ENCODE measurements at places on chromosomes 4 and X.

DNA sequence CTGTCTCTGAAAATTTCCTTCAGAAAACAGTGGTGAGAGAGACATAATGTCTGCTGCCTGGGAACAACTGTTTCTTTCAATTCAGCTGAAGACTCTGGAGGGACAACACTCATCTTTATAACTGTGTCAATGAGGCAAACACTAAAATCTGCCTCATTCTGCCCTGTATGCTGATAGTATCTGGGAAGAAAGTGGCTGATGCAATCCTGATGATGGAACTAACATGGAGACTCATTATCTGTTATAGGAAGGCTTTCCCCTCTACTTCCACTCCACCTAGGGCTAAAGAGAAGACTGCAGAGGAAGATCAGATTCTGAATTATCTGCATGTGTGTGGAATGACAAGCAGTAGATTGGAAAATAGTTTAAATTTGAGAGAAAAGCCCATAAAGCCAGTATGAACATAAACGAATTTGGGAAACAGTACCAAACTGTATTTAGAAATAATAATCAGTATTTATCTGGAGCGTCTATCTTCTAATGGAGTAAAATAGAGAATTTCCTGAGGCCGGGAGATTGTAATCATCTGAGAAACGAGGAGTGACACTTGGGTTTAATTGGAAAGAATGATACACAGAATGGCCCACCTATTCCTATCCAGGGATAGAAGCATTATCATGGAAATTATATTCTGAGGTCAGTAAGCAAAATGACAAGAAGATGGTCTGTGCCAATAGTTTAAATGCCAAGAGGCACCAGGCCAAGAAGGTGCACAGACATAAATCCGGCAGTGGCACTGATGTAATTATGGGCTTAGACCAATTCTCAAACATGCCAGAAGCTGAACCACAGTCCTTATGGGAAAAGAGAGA is 85.4 kb downstream of the SHISA3 start:
- DNase-seq: no peak

- DNase-seq: no peak
Observed at GRCh38 chr4:4923201-4923600, 63.7 kb downstream of the MSX1 start.

GRCh38 chrX:125004799-125005198 is 314.9 kb upstream of the TEX13C start:
- no peak for DNase-seq

- DNase-seq: peak; percentile 74
Observed at GRCh38 chr4:184283659-184284335, 66.1 kb upstream of the ENPP6 start.

DNA sequence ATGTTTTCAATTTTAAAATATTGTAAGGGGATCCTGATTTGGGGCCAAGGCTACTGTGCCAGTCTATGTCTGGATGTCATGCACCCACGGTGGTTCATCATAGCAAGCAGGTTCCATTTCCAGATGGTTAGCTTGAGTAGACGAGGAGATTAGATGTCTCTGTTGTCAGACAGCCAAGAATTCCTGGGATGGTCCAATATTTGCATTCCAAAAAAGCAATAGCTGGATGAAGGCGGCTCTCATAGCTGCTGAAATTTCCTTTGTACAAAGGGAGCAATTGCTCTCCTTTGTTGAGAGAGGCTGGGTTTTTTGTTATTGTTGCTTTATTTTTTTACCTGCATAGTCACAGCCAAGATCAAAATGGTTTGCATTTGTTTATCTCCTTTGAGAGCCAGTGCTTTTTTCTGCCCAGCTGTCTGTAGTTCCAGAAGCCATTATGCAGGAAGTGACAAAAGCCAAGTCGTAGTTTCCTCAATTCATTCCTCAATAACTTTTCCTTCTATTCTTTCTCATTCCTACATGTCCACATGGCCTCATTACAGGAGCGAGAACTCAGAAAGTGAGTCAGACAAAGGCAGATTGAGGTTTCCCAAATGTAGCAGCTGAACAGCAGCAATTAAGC is 107.9 kb downstream of the MMRN1 start:
- DNase-seq: no peak

- no peak for DNase-seq
Observed at GRCh38 chr4:98275145-98275544, 14.0 kb downstream of the RAP1GDS1 start.

GRCh38 chr4:10461091-10461849 is 4.0 kb upstream of the ZNF518B start:
- DNase-seq: peak; percentile 71

DNA sequence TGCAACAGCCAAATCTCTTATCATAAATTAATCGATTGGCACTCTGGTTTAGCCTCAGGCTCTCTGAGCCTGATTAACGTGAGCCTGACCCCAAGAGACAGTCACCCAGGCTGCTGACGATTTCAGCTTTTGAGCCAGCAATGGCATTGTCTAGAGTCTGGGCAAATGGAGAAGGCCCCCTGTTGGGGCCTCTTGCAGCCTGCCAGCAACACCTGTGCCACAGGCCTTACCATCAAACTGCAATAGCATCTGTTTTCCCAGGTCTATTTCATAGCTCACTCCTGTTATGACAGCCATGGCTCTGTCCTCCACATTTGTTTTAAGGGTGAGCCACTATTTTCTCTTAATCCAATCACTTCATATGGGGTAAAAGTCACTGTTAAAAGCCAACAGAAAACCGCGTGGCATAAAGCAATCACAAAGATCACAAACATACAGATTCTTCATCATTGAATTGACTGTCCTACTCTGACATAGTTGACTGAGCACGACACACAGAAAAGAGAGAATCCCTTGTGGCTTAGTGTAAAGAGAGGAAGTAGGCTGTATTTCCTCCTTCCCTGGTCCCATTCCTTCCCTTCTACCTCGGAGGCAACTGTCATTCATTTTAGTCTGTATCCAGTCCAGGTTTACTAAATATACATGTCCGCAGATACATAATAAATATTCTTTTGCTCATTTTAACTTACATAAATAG is 47.8 kb downstream of the SLC9A7 start:
- no peak for DNase-seq

DNA sequence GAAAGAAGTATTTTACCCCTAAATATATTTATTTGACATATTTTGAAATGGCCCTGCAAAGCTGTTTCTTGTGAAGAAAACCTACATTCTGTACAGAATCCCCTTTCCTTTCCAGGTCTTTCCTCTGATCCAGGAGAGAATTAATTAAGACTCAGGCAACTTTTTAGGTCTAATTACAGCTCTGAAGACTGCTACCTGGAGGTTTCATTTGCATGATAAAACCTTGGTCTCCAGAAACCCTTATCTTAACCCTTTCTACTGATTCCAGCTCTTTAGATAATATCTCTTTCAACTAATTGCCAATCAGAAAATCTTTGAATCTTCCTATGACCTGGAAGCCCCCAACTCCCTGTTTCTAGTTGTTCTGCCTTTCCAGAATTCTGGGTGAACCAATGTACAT is 224.0 kb downstream of the FAM47A start:
- no peak for DNase-seq

- peak; percentile 79 for DNase-seq
Observed at GRCh38 chr4:68905939-68906779, 45.4 kb downstream of the UGT2A3 start.

- no peak for DNase-seq
Observed at GRCh38 chrX:37785569-37785968, 5.7 kb downstream of the CYBB start.

GRCh38 chr4:54487491-54487890 is 170.3 kb upstream of the KIT start:
- no peak for DNase-seq

- no peak for DNase-seq
Observed at GRCh38 chrX:106621836-106622235, 10.1 kb downstream of the RADX start.

DNA sequence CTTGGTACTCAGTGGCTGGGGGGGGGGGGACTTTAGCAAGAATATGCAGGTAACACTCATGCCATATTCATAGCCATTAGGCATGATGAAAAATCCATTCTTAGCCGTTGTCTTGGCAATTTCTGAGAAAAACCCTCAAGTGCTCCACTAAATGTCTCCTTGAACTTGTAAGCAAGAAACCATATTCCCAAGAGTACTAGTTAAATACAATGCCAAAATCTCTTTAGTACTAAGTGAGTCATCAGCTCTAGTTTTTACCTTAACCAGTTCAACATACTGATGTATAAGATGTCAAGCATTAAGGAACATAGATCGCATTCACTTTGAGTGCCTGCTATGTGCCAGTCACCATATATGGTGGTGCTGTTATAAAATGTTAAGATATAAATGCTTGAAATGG is 27.5 kb downstream of the UBE2D3 start:
- no peak for DNase-seq

- DNase-seq: no peak
Observed at GRCh38 chrX:150693725-150694574, 754 bp downstream of the MTMR1 start.

DNA sequence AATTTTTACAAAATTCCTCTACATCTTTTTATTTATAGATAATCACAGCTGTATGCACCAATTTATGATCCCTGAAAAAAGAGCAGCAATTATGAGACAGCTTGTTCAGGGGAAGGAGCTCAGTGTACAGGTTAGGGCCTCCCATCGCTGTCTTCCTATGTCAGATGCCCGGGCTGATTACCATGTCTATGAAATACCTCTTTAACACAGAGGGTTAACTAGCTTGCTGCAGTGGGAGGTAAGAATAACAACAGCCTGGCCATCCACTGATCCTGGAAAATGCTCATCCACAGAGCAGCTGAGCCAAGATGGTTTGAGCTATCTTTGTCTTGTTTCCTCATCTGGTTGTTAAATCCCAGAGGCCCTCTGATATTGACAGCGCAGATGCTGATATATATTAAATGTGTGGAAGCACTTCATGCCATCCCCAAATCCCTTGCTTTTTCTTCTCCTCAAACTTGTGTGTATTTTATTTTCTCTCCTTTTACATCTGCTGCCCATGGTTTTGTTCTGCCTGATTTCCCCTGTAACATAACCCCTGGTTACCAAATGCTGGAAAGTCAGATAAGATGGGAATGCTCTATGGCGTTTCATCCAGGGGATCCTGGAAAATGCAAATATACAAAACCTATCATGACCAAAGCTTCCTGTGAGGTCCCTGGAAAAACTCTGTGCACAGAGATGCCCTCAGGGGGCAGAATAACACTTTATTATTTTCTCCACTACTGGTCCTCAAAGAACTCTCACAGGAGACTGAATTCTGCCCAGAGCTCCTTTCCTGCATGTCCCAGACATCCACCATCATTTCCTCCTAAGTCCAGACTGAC is 85.8 kb upstream of the PUDP start:
- DNase-seq: no peak

DNA sequence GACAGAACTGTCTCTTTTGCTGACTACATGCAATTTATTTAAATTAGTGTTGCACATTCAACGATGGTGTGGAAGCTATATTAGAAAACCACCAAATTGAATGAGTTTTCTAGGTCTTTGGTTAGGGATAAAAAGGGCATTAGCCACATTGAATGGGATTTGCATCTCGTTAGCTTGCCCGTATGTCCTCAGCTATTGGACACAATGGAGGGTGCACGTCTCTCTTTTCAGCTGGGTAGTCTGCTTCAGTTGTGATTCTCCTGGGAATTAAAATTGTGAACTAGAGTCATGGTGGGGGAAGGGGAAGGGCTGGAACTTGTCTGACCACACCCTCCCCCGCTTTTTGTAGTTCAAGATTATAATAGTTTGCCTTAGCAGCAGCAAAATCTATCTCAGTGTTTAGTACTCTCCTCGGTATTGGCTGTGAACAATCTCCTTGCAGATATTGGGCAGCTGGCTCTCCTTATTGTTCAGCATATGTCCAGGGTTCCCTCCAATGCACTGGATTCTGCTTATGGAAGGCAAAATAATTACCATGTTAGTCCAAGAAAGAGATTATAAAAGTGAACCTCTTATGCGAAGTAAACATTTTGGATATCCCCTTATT is 23.3 kb downstream of the TRIM2 start:
- no peak for DNase-seq

GRCh38 chrX:148069759-148070503 is 88.8 kb downstream of the FMR1NB start:
- no peak for DNase-seq

DNA sequence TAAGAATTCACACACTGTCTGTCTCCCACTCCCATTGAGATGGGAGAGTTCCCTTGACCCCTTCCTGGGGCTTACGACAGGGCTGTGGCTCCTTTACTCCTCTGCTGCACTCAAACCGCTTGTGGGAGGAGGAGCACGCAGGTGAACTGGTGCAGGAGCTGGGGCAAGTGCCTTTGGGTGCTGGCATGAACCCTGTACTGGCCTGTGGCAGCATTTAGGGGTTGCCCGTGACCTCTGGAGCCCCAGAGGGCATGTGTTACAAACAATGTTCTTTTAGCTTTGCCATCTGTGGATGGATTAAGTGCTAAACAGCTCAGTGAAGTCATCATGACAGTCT is 21.8 kb upstream of the FTHL17 start:
- no peak for DNase-seq

DNA sequence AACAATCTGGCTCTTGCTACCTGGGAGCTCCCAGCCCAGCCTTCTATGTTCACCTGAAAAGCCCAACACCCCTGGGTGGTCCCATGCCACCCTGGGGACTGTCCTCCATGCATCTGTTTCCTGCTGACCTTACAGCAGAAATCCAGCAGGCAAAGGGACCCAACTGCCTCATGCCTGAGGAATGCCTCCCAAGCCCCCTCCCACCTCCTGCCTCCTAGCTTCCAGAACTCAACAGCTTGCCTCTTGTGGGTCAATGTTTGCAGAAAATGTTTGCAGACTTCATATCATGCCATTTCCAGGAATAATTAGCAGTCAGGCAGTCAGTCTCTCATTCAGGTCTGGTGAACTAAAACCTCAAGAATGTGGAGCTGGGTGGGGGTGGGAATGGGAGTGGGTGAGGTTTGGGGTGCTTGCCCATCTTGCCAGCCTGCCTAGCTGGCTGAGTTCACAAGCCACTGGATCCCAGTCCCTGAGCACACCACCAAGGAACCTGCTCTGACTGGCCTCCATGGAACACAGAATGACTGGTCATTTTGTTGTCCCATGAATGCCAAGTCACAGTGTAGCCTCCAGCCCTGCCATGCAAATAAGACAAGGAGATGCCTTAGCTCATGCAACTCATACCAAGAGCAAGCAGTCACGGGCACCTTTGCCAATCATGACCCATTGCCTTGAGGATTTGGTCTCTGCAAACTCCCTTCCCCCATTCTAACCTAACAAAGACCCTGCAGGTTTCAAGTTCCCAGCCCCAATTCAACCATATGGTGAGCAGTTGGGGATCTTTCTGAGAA is 12.1 kb upstream of the PLAC1 start:
- peak; percentile 90 for DNase-seq

- DNase-seq: no peak
Observed at GRCh38 chr4:83216959-83217683, 67.5 kb downstream of the COQ2 start.

DNA sequence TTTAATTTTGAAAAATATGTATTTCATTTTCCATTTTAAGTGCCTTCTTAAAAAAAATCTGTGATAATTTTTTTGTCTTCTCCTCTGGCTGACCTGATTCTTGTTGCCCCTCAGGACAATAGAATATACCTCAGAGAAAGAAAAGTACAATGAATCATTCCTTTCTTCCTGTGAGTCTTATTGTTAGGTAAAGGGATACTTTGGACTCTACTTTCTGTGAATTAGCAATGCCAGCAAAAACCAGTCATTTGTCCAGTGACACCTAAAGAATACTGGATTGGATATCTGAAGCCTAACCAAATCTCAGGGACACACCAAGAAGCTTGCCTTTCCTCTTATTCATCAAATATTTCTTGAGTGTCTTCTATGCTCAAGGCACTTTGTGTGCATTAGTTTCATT is 102.1 kb downstream of the AREG start:
- no peak for DNase-seq
